ENCODE measurements at places on chromosomes 6 and 20.

DNA sequence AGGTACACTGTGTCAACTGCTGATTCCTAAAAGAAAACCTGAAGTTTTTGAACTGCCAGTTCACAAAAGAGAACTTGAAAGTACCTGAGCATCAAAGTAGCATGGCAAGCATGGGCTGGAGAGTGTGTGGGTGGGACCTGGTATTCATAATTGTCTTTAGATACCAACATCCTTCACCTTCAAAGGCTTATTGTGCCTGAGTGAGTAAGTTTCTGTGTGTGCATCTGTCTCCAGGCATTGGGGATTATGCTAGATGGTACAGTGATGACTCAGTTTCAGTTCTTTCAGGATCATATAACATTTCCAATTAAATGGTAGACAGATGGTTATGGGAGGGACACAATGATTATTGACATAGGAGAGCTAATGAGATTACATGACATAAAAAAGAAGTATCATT is 238.5 kb downstream of the ZFAND3 start:
- no peak for DNase-seq

- no peak for DNase-seq
Measured at GRCh38 chr6:36318690-36319435, 17.8 kb downstream of the BNIP5 start.

GRCh38 chr6:139448998-139449610 is 74.7 kb upstream of the CITED2 start:
- DNase-seq, result no peak

GRCh38 chr20:16982091-16982726 is 234.1 kb downstream of the OTOR start:
- no peak for DNase-seq

- DNase-seq, result no peak
Measured at GRCh38 chr6:131642987-131643611, 6.0 kb downstream of the ENPP3 start.
